ENCODE measurements at places on chromosomes 12 and 14.
A peak's percentile ranks its signal among the peaks of the same experiment; 100 is the strongest.

GRCh38 chr12:68403296-68403695, 71.1 kb upstream of the MDM1 start:
- no peak for DNase-seq

- no peak for DNase-seq
Observed at GRCh38 chr12:100758083-100758482, 36.5 kb upstream of the ANO4 start.

DNA sequence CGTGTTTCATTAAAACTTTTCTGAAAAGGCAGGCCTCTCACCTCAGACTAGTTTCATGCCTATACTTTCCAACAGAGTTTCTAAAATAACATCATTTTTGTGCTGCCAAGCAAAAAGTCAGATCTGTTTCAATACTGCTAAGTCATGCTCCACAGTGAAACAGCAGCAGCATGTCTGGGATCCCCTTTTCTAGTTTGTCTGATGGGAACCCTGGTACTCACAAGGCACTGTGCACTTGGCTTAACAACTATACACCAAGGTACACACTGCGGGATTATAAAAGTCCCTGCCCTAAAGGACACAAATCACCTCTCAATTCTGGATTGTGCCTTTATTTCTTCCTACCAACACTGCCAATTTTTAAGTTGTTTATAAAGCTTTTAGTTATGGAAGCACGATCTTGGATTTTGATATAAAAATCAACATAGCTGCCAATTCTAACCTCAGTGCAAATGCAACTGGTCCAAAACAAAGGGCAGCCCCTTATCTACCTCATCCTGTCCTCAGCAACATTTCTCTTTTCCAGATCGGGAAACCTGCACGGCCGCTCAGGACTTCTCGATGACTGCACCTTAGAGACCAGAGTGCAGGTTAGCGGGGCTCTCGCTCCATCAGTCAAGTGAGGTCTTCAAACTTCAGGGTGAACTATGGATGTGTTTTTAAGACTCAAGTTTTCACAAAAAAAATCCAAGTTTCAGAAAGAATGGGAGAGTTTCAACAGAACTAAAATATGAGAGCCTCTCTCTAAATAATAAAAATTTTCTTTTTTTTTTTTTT, 1.7 kb upstream of the EIF5 start:
- DNase-seq = no peak

GRCh38 chr12:78118036-78118435, 287.3 kb downstream of the NAV3 start:
- no peak for DNase-seq

- peak; percentile 93 for DNase-seq
Observed at GRCh38 chr12:6961278-6961694, 9.2 kb downstream of the PHB2 start.

DNA sequence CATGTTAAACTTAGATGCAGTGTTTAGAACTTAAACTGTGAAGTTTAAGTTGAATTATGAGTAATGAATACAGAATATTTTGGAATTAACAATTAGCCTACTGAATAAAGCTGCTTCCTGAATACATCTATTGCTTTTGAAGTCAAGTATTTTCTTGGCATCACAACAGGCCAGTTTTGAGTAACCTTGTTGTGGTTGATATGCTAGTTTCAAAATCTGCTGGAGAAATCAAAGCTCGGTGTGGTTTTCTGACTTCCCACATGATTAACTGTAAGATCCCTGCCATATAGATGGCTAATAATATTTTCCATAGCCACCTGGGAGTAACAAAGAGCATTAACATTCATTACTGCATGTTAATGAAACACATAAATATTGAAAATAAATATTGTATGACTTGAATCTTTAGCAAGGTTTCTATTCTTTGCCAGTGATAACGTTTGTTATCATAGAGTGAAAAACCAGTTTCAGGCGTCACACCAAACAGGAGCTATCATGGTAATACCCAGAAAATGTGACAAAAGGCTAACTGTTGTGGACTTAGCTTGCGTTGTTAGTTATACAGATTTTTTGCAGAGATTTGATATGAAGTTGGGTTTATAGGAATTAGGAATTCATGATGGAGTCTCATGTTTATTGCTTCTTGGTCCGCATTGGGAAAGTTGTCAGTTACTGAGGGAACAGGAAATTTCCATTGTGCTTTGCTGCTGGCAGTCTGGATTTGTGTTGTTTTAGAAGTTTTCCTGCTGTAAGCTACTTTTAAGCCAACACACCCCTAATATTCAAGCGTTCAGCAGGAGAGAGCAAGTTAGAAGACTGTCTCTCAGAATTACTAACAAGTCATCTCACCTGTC, 32.1 kb downstream of the PPFIBP1 start:
- DNase-seq = no peak

DNA sequence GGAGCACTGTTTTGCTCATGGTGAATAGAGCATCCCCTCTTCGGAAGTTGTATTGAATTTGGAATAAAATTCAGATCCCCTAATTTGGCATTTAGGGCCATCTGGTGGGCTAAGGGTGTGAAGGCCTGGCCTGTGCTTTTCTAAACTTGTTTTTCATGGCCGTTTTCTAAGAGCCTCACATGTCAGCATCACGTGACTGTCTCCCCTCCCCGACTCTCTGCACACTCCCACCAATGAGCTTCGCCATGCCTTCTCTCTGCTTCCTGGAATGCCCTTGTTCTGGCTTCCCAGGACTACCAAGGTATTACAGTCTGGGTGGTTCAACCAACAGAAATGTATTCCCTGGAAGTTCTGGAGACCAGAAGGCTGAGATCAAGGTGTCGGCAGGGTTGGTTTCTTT, 85.3 kb downstream of the PRIMA1 start:
- no peak for DNase-seq

- DNase-seq = peak; percentile 32
Observed at GRCh38 chr12:50246873-50247612, 36.3 kb downstream of the LIMA1 start.

GRCh38 chr12:89040146-89040964, 311.9 kb downstream of the DUSP6 start:
- DNase-seq = peak; percentile 90

DNA sequence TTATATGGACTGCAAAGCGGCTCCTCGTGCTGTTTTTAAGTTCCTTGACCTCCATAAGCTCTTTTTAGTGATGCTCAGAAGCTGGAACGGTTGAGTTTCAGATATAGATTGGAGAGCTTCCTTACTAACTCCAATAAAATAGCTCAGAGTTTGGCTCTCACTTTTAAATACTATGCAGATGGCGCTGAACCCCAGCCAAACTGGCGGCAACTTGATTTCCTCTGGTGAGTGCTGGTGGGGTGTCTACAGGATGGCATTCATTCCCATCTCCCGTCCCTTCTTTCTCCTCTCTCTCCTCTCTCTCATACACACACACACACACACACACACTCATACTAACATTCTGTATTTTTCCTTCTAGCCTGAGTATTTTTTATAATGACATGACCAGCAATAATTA, 346.3 kb downstream of the ETNK1 start:
- no peak for DNase-seq

GRCh38 chr12:78157199-78157598, 326.5 kb downstream of the NAV3 start:
- DNase-seq = no peak

DNA sequence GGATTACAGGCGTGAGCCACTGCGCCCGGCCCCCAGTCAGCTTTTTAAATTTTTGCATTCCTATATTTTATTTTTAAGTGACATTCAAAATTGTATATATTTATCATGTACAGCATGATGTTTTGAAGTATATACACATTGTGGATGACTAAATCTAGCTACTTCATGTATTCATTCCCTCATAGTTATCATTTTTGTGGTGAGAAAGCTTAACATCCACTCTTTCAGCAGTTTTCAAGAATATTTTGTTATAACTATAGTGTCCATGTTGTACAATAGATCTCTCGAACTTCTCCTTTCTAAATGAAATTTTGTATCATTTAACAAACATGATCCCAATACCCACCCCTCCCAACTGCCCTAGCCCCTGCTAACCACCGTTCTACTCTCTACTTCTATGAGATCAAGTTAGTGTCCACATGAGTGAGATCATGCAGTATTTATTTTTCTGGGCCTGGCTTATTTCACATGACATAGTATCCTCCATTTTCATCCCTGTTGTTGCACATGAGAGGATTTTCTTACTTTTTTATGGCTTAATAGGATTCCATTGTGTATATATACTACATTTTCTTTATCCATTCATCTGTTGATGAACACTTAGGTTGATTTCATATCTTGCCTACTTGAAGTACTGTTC, 8.8 kb upstream of the HEBP1 start:
- no peak for DNase-seq

DNA sequence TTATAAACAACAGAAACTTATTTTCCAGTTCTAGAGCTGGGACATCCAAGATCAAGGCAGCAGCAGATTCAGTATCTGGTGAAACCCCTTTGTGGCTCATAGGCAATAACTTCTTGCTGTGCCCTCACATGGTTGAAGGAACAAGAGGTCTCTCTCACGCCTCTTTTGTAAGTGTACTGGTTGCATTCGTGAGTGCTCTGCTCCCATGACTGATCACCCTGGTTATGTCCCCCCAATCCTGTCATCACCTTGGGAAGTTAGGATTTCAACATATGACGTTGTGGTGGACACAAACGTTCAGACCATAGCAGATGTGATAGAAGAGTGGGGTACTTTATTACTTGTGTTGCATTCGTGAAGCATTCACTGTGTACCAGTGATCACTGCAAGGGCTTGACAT, 184.0 kb downstream of the SRGAP1 start:
- DNase-seq = no peak

GRCh38 chr12:64808110-64808509, 16.3 kb upstream of the TBC1D30 start:
- no peak for DNase-seq

- DNase-seq = no peak
Observed at GRCh38 chr12:98172801-98173200, 342.6 kb upstream of the TMPO start.

- no peak for DNase-seq
Observed at GRCh38 chr12:79252358-79253075, 387.9 kb downstream of the SYT1 start.

DNA sequence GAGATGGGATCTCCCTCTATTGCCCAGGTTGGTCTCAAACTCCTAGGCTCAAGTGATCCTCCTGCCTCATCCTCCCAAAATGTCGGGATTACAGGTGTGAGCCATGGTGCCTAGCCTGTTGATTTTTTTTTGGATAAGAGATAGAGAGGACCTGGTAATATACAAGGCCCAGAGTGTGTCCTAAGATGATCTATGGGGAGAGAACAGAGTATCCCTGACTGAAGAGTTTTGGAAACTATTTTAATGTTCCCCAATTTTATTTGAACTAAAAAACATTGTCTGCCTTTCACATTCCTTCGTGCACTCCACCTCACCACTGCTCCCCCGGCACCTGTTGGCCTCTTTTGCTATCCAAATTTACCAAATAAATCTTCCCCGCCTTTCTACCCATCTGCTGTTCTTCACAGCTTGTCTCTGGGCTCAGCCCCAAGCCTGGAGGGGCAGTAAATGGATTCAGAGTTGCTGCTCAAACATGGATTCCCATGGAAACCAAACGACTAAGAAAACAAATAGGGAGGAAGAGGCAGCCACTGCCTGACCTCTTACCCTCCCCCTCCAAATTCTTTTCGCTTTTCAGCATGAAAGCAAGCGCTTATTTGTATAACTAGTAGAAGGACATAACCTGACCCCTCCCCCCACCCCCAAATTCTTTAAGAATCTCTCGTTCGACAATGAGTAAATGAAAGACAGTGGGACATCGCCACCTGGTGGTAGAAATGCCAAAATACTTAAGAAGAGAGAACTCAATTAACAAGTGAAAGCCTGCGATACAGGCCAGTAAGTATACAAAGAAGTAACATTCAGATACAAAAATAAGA, 22.6 kb downstream of the OR10G3 start:
- peak; percentile 50 for DNase-seq

DNA sequence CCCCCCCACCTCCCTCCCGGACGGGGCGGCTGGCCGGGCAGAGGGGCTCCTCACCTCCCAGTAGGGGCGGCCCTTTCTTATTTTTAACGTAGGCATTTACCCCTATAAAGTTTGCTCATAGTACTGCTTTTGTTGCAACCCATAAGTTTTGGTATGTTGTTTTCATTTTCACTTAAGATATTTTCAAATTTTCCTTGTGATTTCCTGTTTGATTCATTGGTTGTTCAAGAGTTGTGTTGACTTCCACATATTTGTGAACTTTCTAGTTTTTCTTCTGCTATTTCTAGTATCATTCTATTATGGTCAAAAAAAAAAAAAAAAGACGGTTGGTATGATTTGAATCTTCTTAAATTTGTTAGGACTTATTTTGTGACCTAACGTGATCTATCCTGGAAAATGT, 6.5 kb downstream of the NOXRED1 start:
- no peak for DNase-seq

GRCh38 chr12:23536293-23536692, 413.2 kb downstream of the SOX5 start:
- no peak for DNase-seq

DNA sequence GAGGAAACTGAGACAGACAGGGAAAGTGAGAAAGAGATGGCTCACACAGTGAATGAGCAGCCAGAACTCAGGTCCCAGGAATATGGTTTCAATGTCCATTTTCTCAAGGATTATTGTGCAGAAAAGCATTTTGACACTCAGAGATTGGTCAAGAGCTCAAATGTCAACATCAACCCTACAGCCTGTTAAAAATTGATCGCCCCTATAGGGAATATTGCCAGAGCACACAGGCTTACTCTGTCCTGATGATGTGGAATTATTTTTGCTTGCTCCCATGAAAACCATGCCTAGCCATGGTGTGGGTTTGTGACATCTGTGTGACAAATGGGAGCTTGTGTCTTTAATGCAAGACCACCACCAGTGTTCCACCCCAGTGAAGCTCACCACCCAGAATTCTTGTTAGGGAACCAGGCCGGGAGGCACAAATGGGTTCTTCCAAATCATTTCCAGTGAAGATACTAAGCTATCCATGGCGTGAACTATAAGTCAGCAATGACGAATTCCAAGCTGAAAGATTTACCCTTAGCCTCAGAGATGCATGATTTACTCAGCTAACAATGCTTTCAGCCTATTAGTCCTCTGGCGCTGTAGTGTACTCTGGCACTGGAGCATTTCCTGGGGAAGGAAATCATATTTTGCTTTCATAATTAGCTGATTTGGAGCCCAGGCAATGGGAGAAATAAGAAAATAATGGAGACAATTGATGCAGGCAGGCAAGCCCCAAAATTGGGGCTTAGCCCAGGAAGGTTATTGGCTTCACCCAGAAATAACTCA, 1188.2 kb upstream of the TMEM132C start:
- DNase-seq = no peak

- DNase-seq = no peak
Observed at GRCh38 chr12:64608901-64609535, 1.3 kb upstream of the RASSF3 start.

GRCh38 chr12:103100257-103100831, 142.9 kb downstream of the ASCL1 start:
- no peak for DNase-seq
